ENCODE measurements at places on chromosomes 4 and X.

DNA sequence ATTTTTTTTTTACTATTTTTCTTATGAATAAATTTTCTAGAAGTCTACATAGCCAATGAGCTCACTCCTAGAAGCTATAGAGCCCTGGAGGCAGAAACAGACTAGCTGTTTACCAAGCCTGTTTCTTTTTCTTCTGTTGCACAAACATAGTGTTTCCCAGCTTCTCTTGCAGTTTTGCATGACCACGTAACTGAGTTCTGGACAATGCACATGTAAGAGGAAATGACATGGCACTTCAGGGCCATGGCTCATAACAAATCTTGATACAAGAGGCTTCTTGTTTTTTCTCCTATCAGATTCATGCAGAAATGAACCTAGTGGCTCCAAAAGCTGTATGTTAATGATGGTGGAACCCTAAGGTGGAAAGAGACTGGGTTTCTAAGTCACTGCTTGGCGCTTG, 127.4 kb downstream of the ZNF330 start:
- no peak for DNase-seq

- DNase-seq = no peak
These were observed 101.8 kb upstream of the TLR3 start for GRCh38 chr4:185966997-185967775.

GRCh38 chr4:112145790-112146501, 692 bp downstream of the FAM241A start:
- DNase-seq = peak; percentile 15

DNA sequence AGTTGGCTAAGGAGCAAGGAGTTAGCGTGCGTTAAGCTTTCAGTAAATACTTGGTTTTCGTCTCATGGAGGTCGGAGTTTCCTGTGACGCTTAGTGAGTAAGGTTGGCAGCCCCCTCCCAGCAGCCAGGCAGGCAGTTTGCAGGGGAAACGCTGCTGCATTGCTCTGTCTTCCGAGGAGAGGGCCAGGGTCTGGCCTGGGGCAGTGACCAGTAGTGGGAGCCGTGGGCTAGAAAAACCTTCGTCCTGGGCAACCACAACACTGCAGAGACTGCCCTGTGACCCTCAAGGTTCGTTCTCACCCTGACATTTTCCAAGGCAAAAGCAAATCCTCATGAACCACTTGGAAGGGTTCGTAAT, 432 bp downstream of the TMEM175 start:
- no peak for DNase-seq

- no peak for DNase-seq
These were observed 92.6 kb downstream of the IQCM start for GRCh38 chr4:149723065-149723464.

DNA sequence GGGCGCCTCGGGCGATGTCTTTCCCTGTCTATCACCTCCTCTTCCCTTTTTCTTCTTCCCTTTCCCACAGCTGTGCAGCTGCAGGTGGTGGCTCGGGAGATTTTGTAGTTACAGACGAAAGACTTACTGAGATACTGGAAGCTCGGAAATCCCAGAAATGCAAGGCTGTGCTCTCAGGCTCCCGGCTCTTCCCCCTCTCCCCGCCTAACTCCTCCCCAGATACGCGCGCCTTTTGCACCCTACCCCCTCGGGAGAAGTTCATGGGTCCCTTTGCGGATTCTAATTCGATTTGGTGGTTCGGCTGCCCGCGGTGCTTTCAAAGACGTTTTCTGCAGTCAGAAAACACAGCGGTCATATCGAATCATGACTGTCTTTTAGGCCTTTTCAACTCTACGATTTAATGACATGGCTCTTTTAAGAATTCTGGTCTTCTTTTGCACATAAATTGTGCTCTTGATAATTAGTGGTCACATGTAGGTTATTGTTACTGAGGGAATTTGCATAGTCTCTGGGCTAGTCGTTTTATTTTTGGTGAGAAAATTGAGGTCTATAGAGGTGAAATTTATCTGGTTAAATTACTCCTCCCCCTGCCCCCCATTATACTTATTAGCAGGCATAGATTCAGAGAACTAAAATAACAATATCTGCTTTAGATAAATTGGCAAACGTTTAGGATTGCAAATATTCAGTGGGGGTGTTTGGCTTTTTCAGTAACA, 1.6 kb downstream of the SEPTIN11 start:
- peak; percentile 39 for DNase-seq

- DNase-seq = no peak
These were observed 2.7 kb downstream of the LEF1 start for GRCh38 chr4:108166038-108166437.

DNA sequence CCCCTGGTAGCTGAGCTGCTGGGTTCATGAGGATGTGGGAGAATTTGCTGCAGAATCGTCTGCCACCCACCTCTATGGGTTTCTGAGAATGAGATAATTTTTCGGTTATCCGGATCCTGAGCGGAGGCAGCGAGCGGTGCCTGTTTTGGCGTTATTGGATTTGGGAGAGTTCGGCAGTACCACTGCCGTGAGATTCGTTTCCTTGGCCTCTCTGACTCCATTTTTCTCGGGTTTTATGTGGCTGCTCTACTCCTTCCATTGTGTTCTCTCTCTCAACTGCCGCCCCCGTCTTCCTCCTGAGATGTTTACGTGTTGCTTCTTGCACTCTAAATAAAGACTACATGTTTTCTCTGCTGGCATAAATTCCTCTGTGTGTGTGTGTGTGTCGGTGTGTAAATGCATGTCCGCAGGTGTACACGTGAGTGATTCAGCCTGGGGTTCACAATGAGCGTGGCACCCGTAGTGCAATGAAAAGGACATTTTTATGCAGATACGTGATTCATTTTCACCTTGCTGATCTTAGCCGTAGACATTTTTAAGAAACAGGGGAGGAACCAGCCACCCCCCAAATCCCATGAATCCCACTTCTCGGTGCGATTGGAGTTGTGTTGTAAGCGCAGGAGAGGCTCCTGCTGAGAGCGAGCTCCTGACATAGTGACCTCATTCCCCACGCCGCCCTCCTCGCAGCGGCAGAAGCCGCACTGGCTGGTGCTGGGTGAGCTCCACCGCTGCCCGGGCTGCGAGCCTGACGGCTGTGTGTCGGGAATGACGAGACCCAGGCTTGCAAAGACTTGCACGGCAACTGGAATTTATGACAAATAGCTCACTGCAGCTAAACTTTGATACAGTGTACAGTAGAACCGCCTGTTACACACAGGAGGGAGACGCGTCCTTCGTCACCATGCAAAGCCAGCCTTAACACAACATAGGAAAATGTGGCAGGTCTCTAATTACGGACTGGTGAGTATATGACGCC, 82.2 kb downstream of the STOX2 start:
- DNase-seq = peak; percentile 5

- peak; percentile 2 for DNase-seq
These were observed 226.7 kb upstream of the PRKX start for GRCh38 chrX:3940000-3940610.

- no peak for DNase-seq
These were observed 5.0 kb downstream of the NSG1 start for GRCh38 chr4:4391866-4392265.

GRCh38 chr4:1048773-1049590, 37.6 kb downstream of the FGFRL1 start:
- no peak for DNase-seq

DNA sequence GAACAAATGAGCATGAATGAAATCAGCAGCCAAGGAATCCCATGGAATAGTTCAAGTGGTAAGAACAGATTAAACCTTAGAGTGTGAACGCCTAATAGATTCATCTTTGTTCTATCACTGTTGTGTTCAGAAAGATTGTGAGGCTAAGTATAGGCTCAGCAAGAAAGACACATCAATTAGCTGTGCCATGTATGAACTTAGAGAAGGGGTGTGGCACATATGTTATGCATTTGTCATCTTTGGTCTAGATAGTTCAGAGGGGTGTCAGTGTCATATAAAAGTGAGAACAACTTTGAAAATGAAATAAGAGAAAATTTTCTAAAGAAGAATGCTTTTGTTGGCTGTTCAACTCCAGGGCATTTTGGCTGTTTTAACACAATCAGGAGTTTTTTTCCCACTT, 9.4 kb downstream of the DAPP1 start:
- DNase-seq = no peak

GRCh38 chrX:52118262-52118661, 49.3 kb upstream of the MAGED4B start:
- DNase-seq = no peak

- DNase-seq = no peak
These were observed 389.1 kb upstream of the PCDH7 start for GRCh38 chr4:30330894-30331652.

- DNase-seq = no peak
These were observed 8.0 kb upstream of the HS3ST1 start for GRCh38 chr4:11436673-11437072.

- DNase-seq = no peak
These were observed at the start of gene ARHGEF9 for GRCh38 chrX:63784902-63785707. TSS of gene ARHGEF9 (minus strand) at chrX:63785214. CDS start at chrX:63785145, 69 bp downstream.

DNA sequence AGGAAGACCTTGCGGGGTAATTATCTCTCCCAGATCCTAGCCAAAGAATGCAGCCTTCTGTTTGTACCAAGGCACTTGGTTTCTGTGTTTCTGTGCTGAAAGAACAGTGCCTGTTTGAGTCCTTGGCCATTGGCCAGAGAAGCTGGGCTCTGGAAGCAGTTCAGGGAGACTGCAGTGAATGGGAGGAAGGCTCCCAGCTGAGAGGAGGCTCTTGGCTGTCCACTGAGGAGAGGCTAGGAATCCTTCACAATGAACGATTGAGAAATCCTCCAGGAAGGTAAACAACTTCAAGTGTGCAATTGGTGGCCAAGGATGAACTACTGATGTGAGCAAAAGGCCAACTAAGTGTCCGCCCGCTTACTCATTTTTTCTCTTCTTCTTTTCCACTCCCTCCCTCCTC, 61.3 kb downstream of the HS3ST1 start:
- no peak for DNase-seq

GRCh38 chr4:8940792-8941491, 69.3 kb upstream of the HMX1 start:
- DNase-seq = no peak

- DNase-seq = no peak
These were observed 68.9 kb upstream of the MND1 start for GRCh38 chr4:153275380-153276276.

DNA sequence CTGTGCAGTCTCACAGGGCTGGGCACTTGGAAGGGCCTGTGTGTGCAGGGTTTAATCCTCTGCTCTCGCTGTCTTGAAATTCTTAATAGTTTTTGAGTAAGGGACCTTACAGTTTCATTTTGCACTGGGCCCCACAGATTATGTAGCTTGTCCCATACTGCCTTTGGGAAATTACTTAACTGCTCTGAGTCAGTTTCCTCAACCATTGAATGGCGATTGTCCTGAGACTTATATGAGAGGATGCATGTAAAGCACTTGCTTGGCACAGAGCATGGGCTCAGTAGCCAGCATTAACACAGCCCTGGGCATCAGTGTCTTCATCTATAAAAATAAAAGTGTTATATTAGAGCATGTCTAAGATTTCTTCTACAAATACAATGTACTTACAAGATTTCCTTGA, 55.8 kb downstream of the CLCN5 start:
- DNase-seq = no peak

- DNase-seq = peak; percentile 65
These were observed 1489.8 kb downstream of the STIM2 start for GRCh38 chr4:28350485-28350884.

DNA sequence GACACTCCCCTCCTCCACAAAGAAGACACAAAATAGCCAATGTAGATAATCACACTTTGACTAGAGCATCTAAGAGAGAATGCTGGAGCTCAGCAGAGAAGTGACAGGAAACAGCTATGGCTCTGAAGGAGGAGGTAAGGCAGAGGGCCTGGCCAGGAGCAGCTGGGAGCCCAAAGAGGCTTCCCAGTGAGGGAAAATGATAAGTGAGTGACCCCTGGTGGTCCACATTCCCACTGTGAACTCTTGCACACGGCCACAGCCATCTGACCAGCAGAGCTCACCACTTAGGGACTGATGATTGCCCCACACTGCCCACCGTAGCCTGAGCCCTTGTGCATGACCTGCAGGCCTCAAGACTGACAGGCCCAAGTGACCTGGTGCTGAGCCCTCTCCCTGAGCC, 162.7 kb upstream of the GALNTL6 start:
- DNase-seq = no peak

DNA sequence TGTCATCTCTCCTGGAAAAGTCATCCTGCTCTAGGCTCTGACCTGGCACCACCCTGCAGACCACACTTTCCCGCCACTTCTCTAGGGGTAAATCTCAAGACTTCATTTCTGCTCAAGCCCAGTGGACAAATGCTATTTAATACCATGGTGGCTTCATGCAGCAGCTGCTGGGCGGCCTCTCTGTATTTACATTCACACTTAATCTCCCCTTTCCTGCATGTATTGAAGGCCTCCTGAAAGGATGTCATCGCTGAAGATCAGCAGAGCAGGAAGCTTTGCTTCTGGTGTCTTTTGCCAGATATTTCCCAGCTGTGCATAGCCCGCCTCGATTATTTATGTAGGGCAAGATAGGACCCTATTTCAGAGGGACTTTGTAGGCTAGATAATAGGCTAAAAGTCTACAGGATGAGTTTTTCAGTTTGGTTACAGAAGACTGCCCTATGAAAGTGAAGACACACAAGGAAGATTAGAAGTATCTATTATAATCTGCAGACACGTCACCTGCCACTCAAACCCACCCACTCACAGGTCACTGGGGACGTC, 17.2 kb downstream of the PROM1 start:
- DNase-seq = no peak

DNA sequence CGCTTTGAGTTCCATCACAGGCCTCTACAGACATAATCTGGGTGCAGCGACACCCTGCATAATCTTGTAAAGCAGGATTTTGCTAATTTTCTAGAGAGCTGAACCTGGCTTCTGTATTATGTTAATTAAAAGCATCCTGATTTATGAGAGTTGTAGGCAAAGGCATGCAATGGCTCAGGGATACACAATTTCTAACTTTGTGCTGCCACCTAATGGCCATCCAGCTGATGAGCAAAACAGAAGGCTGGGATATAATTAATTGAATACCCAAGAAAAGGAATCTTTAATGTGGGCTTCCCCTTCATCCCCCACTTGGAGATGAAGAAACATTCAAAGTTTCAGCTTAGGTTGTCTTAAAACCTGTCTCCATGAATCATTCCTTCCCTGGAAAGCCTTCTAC, 78.1 kb downstream of the BMP15 start:
- no peak for DNase-seq

- peak; percentile 78 for DNase-seq
These were observed 71.6 kb upstream of the NFKB1 start for GRCh38 chr4:102429553-102429952.
